ENCODE measurements at places on chromosomes 3 and 15.

DNA sequence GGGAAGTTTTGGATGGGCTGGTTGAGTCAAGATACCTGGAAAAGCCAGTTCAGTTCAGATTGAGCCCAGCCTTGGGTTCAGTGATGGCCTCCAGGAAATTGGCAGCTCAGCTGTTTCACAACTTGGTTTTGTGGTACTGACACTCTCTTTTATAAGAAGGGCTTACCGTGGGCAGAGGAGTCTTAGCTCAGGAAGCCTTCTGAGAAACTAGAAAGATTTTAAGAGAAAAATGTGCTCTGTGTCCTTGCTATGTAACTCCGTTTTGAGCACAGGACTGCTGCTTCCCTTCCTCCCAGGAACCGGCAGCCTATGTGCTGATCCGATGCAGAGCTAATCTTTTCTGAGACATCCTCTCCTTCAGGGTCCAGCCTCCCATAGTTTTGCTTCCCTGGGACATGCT is 46.6 kb upstream of the RASGRP1 start:
- DNase-seq: peak; percentile 45

- no peak for DNase-seq
Measured at GRCh38 chr3:156727519-156728205, 53.3 kb downstream of the TIPARP start.

- no peak for DNase-seq
Measured at GRCh38 chr15:41512512-41512939, 1.1 kb downstream of the LTK start.

DNA sequence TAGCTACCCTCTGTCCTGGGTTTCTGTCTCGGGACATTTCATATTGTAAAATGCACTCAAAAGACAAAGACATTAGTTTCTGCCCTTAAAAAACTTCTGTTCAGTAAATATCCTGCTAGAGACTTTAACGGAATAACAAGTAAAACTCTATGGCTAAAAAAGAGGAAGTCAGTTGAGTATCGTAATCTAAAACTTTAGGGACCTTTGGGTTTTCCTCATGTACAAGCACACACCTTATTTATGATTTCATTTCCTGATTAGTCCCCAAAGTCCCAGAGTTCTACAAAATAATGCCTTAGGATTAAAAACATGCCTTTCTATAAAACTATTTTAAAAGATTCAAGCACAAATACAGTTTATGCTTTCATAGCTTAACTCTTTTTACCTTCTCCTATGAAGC is 585.9 kb downstream of the UNC13C start:
- no peak for DNase-seq

DNA sequence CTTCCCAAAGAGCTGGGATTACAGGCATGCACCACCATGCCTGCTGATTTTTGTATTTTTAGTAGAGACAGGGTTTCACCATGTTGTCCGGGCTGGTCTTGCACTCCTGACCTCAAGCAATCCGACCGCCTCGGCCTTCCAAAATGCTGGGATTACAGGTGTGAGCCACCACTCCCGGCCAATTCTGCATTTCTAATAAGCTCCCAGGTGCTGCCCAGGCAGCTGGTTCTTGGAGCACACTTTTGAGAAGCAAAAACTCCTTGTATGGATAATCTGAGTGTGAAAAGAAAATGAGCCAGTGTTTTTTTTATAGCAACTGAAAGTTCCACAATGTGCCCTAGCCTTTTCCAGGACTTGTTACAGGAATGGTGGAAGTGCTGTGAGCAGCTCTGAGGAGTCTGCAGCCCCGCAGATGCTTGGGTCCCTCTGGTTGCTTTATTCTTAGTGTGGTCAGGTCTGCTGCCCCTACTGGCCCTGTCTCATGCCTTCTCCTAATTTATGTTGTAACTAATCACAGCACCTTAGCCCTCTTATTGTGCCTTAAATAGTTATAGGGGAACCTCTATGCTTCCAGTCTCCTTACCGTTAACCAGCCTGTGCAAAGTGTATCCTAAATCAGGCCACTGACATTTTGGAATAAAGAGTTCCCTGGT is 13.5 kb upstream of the KCNAB1 start:
- no peak for DNase-seq

- no peak for DNase-seq
Measured at GRCh38 chr3:138914870-138915502, 32.0 kb downstream of the FOXL2 start.

DNA sequence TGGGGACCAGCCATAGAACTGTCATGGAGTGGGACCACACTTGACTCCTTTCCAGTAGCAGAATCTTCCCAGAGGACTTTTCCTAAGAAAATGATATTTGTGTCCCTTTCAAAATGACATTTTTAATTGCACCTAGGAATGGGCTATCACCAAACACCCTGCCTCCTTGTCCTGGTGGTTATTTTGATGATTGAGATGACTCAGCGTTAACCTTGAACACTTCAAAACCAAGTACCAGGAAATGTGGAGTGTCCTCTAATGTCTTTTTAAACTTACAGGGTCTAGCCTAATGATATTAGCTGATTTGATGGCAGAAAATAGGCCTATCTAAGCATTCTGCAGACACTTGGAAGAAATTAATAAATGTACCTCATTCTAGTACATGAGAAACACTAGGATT is 90.7 kb downstream of the HHLA2 start:
- no peak for DNase-seq

DNA sequence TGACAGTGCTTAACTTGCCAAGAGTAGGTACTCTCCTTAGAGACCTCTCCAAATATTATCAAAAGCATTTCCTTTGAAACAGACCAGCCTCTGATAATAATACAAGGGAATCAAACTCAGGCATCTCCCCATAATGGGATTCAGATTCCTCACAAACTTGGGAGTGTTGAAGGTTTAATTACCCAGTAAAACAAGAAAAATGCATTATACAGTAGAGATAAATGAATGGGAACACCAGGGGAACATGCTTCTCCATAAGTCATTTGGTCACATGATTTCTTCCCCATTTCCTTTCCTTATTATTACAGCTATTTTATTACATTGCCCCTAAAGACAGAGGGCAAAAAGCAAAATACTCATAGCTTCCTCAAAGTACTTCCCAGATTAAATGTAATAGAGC is 325.0 kb upstream of the CDIN1 start:
- no peak for DNase-seq

DNA sequence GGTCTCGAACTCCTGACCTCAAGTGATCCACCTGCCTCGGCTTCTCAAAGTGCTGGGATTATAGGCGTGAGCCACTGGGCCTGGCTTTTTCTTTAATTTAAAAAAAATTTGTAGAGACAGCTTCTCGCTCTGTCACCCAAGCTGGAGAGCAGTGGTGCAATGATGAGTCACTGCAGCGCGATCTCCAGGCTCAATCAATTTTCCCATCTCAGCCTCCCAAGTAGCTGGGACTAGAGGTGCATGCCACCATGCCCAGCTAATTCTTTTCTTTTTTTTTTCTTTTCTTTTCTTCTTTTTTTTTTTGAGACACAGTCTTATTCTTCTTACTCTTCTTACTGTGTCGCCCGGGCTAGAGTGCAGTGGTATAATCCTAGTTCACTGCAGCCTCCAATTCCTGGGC is 19.8 kb downstream of the TUBGCP4 start:
- no peak for DNase-seq

GRCh38 chr3:40310705-40311104 is 1.2 kb downstream of the EIF1B start:
- no peak for DNase-seq

DNA sequence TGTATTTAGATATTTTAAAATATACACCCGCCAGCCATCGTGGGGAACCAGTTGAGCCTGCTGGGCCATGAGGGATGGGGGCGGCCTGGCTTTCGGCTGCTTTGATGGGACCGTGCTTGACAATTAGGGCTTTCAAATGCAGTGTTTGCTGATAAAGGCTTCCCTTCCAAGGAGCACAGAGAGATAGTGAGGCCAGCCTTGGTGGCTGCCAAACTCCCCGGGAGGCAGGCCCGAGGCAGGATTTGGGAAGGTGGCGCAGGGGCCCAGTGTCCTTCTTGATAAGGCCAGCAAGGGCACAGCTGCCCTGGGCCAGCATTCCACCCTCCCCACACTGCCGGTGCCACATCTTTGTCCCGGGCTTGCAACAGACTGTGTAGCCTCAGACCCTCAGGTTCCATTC is 75.6 kb downstream of the LINGO1 start:
- DNase-seq: no peak

DNA sequence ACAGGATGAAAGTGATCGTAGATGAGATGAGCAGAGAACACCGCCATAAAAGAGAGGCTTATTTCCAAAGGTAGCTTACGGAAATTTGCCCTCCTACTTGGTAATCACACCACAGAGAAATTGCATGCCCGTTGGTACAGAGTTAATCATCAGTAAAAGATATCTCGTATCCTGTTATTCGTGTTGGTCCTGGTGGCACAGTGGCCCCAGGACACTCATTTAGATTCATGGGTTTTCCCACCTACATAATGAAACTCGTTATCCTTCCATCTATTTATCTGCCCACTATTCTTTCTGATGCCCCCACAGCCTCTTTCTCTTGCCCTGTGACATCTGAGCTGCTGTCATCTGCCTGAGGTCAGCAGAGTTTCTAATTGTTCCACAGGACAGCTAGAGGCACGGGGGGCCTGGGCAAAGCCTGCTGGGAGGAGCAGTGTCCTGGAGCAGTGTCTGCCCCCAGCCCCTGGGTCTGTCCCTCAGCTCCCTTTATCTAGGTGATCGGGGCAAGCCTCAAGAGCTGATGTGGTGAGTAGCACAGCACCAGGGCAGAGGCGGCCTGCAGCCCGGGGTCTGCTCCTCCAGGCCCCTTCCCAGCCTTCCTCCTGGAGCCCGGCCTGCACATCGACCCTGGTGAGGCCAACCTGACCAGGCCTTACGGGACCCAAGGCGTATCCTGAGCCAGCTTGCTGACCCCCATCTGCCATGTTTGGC is 42.2 kb downstream of the PXYLP1 start:
- DNase-seq: no peak

- peak; percentile 70 for DNase-seq
Measured at GRCh38 chr15:40344631-40345120, 3.9 kb upstream of the CCDC9B start.

- no peak for DNase-seq
Measured at GRCh38 chr3:197103766-197104165, 74.1 kb upstream of the MELTF start.

GRCh38 chr3:107938143-107938542 is 152.7 kb downstream of the CD47 start:
- no peak for DNase-seq

- peak; percentile 36 for DNase-seq
Measured at GRCh38 chr3:43389388-43390254, 103.3 kb downstream of the SNRK start.

- DNase-seq: no peak
Measured at GRCh38 chr15:73161546-73161945, 109.3 kb downstream of the NEO1 start.

- DNase-seq: no peak
Measured at GRCh38 chr15:100713163-100713867, 110.9 kb downstream of the ASB7 start.

GRCh38 chr15:58934521-58934920 is 1.0 kb upstream of the SLTM start:
- no peak for DNase-seq

GRCh38 chr3:84759361-84759760 is 199.4 kb upstream of the CADM2 start:
- DNase-seq: no peak

DNA sequence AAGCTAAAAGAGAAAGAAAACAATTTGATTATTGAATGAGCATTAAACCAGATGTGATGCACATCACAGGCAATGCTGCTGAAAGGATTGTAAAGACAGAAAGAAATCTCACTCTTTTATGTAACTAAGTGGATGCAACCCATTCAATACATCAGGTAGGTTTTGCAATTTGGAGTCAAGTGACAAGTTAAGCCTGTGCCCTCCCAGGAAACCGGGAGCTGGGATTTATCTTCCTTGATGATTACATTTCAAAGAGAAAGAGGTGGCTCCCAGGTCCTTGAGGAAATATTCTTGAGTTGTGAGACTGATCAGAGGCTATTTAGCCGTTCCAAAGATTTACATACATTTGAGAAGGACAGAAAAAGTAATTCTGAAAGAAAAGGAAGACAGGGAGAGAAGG is 219.0 kb upstream of the PROK2 start:
- DNase-seq: no peak

GRCh38 chr3:117322866-117323265 is 613.3 kb downstream of the TUSC7 start:
- DNase-seq: no peak

DNA sequence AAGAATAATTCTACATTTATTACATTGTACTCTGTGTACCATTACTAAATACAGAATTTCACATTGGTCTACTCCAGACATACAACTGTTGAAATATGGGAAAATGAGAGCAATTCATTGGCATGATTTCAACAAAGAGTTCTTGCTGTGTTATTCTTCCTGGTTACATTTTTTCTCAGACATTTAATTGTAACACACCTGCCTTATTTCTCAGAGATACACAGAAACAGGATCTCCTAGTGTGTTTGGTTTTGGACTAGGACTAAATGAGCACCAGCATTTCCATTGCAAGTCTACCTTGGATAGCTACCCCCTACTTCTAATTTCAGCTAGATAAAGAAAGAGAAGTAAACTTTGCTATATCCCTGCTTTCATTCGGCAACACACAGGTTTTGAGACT is 274.3 kb upstream of the CNTN4 start:
- no peak for DNase-seq

- DNase-seq: no peak
Measured at GRCh38 chr3:13501056-13501455, 20.9 kb downstream of the HDAC11 start.

DNA sequence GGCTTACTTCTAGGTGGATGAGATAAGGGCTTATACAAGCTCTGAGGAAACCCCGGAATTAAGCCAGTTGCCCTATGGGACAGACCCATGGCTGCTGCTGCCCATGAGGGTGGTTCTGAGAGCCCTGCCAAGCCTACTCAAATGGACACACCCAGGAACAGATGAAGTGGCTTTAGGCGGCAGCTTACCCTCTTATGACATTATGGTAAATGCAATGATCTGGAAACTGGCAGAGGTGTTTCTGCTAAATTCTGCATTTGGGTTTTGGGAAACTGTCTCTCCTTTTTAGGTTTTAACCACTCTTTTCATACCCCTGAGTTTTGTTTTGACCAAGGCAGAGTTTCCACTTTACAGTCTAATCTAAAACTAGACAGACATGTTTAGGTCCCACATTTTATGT is 9.0 kb upstream of the ZBED2 start:
- no peak for DNase-seq

- DNase-seq: no peak
Measured at GRCh38 chr15:85099195-85099803, 117.6 kb downstream of the PDE8A start.

GRCh38 chr3:125349556-125350165 is 25.5 kb downstream of the ZNF148 start:
- DNase-seq: no peak

GRCh38 chr3:127722091-127722784 is 49.5 kb downstream of the ABTB1 start:
- no peak for DNase-seq

- no peak for DNase-seq
Measured at GRCh38 chr15:91022832-91023129, 387 bp upstream of the VPS33B start.

- DNase-seq: no peak
Measured at GRCh38 chr3:175502155-175502554, 643.0 kb downstream of the NAALADL2 start.

DNA sequence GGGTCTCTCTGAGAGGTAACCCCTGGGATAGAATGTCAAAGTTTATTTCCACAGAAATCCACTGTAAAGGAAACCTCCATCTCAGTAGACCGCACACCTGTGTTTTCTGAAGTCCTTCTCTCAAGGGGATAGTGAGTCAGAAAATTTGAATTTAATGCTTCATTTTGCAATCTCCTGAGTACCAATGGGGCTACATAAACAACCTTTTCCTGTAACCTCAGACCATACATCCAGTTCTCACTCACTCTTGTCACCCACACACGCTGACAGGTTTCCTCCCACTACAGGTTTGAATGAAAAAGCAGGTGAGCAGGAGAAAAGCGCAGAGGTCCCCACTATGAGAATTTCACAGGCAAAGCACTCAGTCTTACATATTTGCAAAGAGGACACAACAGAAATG is 165.3 kb upstream of the MCTP2 start:
- DNase-seq: no peak

All from stimulated activated CD4-positive, alpha-beta T cell treated with anti-CD3 and anti-CD28 coated beads, Interleukin-2, amount 100 ng/mL, for 48 hours (primary cell).